Amniotic epithelial cell (primary cell): ENCODE measurements at places on chromosomes 11 and 22.

- DNase-seq, result peak; percentile 77
These were observed 23.4 kb downstream of the ARFGAP2 start for GRCh38 chr11:47152953-47153950.

- DNase-seq, result no peak
These were observed 17.0 kb upstream of the FAM181B start for GRCh38 chr11:82750643-82751139.

GRCh38 chr11:62138630-62139425, 15.0 kb downstream of the INCENP start:
- DNase-seq, result no peak

- no peak for DNase-seq
These were observed 44.7 kb downstream of the IRAG1 start for GRCh38 chr11:10648871-10649270.

DNA sequence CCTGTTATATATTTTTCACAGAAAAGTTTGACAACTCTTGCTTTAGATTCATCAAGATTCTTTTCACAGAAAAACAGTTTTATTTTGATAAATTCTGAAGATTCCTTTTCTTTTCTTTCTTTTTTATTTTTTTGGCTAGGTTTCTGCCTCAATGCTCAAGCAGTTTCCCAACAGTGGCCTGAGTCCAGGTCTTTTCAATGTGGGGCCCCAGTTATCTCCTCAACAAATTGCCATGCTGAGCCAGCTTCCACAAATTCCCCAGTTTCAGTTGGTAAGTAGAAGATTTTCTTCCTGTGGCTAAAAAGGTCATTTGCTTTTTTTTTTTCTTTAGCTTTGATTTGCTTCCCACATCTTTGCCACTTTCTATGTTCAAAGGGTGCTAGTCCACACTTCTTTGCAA, 46.0 kb upstream of the ADSL start:
- DNase-seq, result peak; percentile 13

DNA sequence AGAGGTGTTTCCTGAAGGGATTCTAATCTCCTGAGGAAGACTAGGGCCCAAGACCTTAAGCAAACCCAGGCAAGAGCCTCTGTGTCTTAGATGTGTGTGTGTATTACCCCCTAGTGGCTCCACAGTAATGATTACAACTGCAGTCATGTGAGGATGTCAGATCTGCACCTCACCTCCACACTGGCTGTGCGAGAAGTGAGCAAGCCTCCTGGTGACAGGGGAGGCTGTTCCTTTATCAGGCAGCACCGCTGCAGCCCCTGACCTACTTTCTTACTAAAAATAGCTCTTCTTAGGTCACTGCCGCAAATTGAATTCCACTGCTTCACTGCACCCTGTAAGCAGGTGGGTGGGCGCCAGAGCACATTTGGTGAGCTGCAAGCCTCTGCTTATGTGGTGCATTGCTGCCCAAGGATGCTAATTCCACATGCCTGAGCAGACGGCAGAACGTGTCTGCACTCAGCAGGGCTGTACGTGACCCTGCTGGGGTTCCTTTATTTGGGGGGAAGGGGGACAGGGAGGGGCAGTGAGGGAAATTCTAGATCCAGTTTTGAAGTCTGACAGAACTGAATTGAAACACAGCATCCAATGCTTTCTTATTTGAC, 112.4 kb downstream of the KCNC1 start:
- DNase-seq, result peak; percentile 24

GRCh38 chr22:43990044-43990443, 34.1 kb upstream of the PARVB start:
- no peak for DNase-seq

- no peak for DNase-seq
These were observed 1.3 kb upstream of the NRIP3 start for GRCh38 chr11:9005087-9005486.

DNA sequence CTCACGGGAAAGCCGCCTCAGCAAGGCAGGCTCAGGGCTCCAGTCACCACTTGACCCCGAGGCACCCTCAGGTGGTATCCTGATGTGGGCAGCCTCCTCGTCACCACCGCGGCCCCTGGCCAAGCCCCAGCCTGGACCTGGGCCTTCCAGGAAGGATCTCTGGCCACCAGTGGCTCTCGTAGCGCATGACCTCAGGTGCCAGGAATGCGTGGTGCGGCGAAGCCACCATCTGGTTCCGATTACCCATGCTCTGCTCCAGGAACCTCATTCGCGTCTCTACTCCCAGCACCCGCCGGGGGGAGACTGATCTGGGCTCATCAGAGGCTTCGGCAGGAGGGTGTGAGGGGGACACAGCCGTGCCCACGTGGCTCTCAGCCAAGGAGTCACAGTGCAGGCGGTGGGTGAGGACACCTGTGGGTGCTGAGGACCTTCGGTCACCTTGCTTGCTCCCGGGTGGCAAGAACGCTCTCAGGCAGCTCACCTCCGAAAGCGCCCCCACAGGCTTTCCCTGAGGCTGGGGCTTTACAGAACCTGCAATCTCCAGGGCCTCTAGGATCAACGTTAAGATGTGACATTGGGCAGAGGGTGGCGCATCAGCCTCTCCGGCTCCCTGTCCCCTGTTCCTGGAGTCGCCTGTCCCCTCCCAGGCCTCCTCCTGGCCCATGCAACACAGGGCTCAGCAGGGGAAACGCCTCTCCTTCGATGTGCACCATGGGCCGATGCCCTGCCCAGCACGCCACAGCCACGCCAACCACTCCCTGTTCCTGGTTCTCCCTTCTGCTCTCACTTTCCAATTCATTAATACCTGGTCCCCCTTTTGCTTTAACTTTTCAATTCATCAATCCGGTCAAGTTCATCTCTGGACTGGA, 39.0 kb downstream of the TBX1 start:
- no peak for DNase-seq

- DNase-seq, result no peak
These were observed 115.3 kb downstream of the TRIM29 start for GRCh38 chr11:120022617-120023016.

GRCh38 chr11:31875866-31876560, 64.9 kb upstream of the PAX6 start:
- DNase-seq, result no peak

DNA sequence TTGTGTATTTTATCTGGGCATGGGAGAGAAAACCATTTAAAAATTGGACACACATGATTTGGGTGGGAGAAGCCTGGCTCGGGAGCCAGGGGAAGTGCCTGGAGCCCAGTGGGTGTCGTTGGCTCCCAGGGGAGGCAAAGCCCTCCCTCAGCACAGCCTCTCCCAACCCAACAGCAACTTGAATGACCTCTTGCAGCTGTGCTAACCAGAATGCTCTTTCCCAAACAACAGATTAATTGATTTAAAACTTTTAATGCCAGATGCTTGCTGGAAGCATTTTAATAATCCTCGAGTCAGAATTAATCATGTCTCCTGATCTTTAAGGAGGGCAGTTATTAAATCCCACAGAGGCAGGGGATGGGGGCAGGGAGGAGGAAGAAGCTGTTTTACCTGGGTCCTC, 401.6 kb downstream of the BUD13 start:
- no peak for DNase-seq

DNA sequence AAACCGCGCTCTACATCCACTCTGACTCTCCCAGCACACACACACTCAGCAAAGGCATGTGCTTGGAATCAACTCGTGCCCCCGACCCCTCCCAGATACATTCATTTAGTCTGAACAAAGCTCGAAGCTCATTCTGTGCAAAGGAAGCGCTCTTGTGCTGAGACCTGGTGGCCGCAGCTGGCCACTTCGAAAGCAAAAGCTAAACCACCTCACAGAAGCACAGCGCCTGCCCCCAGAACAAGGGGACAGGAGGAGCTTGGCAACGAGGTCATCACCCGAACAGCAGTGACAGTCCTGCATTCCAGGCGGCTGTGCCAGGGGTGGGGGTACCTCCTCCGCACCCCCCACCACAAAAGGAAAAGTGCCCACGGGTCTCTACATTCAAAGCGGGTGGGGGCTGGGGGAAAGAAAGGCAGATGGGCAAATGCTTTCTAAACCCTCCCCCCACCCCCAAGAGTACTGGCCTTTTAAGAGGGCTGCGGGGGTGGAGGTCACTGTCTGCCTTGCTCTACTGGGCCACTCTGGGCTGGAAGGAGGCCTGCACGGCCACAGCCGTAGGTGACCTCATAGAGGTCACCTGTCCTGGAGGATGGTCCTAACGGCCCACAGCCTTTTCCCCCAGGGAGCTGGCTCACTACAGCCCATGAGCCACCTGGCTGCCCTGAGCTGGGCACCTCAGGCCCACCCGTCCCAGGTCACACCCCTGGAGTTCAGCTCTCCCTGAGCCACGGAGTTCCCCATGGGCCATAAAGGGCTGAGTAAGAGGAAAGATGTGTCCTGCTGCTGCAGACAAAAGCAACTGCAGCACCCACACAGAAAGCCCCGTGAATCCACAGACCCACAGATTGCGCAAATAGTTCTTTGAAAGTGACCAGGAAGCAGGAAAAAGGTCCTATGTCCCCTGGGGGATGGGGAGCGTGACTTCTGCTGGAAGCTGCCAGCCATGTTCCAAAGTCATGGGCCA, 21.3 kb downstream of the CBX7 start:
- no peak for DNase-seq

DNA sequence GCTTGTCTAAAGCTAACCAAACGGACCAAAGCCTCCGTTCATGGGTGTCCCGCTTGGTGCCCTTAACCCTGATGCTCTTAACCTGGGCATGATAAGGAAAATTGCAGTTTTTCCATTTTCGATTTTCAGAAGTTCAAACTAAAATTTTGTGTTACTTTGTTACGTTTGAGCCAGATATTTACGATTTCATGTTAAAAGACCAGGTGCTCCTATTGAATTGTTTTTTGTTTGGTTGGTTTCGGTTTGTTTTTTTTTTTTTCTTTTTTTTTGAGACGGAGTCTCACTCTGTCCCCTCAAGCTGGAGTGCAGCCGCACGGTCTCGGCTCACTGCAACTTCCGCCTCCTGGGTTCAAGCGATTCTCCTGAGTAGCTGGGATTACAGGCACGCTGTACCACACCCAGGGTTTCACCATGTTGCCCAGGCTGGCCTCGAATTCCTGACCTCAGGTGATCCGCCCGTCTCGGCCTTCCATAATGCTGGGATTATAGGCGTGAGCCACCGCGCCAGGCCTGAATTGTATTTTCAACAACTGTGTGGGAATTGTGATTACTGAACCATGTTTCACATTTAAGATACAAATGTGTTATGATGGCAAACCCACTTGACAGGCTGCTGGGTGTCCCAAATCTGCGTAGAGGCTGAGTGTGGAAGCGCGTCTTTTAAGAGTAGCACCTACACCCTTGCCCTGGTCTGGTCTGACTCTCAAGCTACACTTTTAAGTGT, 864 bp upstream of the USP28 start:
- DNase-seq, result no peak

GRCh38 chr22:32318361-32318760, 39.3 kb upstream of the RFPL3 start:
- no peak for DNase-seq

- DNase-seq, result peak; percentile 83
These were observed 3.6 kb upstream of the CCDC81 start for GRCh38 chr11:86370922-86371594.

DNA sequence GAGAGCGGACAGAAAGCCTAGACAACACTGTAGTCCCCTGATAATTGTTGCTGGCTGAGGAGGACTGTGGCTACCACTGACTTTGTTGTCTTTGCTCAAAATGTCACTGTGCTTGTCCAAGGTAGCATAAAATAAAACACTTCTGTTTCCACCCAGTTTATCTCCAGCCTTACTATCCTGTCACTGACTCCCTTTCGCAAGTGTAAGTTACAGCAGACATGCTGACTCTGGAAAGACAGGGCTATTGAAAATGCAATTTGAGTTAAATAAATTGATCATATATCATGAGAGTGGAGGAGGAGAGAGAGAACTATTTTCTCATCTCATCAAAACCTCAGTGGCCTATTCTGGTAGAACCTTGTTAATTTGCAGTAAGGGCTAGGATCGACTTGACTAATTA, 138.0 kb upstream of the KIRREL3 start:
- no peak for DNase-seq

DNA sequence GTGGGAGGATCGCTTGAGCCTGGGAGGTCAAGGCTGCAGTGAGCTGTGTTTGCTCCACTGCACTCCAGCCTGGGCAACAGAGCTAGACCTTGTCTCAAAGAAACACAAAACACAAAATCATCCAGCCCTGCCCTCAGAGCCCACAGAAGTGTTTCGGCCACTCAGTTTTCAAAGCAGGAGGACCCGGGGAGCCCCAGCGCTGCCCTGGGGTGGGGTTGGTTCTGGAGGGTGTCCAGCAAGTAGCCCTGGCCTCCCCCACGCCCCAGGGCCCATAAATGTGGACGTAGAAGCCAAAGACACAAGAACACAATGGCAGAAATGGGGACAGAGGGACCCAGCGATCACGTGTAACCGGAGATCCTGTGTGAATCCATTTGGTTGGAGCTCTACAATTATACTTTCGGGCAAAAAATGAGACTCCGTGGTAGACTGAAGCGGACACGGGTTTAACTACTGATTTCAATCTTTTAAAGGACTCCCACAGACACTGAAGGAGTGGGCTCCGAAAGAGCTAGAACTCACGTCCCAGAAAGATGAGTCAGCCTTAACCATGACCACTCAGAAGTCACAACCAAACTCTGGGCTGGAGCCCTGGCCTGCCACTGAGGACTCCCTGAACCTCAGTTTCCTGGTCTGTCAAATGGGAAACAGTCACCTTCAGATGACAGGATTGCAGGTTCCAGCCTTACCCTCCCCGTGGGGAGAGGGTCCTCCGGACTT, 9.0 kb upstream of the CYTH4 start:
- DNase-seq, result peak; percentile 81

DNA sequence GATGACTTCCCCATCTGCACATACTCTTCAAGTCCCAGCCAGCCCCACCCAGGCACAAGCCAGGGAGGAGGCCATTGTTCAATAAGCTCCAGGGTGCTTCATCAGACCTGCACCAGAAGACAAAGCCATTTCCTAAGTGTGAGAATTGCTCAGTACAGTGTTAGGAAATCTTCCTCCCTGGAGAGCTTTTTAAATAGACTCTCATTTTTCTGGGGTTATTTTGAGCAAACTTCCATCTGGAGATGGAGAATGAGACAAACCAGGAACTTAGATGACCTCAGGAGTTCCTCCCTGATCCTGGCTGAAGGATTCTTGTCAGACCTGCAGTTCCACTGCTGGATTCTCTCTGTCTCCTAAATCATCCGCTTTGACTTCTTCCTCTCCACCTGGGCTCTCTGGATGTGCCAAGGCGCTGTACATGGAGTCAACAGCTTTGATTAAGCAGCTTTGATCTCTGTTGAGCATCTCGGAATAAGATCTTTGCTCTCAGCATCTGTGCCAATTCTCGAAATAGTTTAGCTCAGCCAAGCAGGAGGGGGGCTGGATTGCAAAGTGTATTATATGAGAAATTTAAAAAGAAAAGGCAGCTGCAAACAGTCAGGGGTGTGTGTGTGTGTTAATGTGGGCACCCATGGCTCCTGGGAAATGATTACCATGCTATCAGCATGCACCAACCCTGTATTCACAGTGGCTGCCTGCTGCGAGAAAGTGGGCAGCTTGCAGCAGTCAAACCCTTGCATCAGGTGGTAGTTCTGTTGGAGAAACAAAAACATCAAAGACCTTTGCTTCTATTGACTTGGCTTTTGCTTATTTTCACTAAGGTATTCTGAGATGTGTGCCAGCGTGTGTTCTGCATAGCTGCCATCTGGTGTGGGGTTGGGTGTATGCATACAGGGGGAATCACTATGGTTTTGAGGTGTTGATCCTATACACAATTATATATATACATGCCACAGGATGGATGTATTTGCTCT, 70.2 kb upstream of the NAV2 start:
- DNase-seq, result peak; percentile 40

- DNase-seq, result no peak
These were observed 93.6 kb upstream of the CRYBB3 start for GRCh38 chr22:25105817-25106650.
